ENCODE measurements at places on chromosomes 2 and 18.

DNA sequence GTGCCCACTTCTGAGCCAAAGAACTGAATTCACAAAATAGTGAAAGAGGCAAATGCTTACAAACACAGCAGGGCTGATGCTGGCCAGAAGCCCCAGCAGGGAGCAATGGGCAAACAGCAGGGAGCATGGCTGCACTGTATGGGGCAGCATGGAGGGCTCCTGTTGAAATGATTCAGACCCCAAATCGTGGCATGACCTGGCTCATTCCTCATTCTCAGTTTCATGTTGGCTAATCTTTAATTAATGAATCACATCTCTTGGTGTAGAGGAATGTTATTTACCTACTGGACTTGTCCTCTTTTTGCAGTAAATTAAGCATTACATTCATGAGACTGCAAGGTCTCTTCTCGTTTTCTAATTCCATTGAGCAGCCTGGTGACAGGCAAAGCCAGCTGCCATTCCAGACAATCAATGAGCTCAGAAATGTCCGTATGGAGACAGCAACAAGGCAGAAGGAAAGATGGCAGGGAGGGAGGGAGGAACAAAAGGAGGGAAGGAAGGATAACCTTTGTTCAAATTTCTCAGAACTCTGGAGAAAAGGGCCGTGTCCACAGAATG is 84.9 kb upstream of the ST8SIA3 start:
- no peak for DNase-seq

GRCh38 chr18:62939433-62939832 is 224.1 kb downstream of the PHLPP1 start:
- DNase-seq: no peak

- no peak for DNase-seq
These were observed 6.0 kb upstream of the GPR55 start for GRCh38 chr2:230930928-230931555.

DNA sequence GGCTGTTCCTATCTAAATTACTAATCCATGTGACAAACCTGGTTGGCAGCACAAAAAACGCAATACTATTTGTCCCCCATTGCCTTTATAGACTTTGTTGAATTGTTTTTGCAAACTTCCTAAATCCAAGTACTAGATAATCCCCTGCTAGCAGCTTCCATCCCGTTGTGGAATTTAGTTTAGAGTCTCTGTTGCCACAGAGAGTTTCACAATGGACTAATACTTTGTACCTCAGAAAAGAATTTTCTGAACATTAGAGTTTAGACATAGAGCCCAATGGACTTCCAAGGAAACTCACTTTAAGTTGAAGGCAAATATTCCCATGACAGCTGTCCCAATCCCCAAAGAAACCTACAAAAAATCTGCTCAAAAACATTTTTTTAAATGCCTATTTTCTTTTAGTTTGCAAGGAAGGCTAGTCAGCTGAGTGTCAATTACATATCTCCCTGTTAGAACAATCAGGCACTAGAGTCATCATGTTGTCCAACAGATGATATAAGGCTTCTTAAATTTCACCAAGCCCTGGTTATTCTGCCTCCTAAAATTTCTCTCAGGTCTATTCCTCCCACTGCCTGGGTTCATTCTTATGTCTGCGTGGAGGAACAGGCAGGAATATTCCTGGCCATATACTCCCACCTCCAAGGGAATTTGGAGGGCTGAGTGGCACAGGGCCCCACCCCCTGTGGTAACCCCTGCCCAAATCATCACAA is 27.2 kb downstream of the RNF152 start:
- DNase-seq: peak; percentile 14

DNA sequence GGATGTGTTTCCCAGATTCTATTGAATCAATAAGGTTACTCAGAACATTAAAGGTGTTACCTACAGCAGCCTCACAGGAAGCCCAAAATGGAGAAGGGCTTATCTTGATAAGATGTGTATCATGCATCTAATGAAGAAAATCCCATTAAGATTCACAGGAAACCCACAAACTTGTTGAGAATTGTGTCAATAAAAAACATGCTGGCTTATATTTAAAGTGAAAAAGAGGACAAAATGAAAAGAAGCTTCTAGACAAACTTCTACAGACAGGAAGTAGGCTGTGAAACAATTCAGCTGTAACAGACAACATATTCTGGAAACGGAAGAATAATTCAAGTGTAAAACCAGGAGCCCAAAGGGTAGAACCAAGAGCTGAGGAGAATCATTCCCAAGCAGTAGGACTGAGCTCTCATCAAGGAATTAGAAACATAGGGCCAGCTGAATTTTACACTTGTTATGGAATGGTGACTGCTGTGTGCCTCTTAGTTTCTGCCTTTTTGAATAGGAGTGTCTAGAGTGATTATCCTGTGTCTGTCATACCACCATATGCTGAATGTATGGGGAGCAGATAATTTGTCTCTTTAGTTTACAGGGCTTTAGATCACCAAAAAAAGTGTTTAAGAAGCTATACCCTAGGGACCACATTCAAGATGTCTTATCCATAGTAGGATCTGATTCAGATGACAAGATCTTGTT is 9.6 kb downstream of the IMMT start:
- no peak for DNase-seq

DNA sequence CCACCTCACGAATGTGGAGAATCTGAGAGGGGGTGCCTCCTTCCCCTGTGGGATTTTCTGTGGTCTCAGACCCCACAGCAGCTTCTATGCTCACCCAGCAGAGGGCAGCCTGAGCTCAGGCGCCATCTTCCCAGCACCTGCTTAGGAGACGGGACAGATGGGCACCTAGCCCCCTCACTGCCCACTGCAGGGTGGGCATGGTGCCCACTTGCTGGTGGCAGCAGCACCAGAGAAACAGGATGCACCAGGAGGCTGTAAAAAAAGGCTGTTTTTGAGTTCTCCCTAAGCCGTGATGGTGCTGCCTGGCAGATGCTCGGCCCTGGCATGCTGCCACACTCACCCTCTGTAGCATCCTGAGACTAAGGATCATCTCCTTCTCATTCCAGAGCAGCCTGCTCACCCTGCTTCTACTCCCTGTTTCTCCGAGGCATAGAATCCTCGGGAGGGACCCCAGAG is 19.1 kb upstream of the SLC20A1 start:
- DNase-seq: peak; percentile 75

DNA sequence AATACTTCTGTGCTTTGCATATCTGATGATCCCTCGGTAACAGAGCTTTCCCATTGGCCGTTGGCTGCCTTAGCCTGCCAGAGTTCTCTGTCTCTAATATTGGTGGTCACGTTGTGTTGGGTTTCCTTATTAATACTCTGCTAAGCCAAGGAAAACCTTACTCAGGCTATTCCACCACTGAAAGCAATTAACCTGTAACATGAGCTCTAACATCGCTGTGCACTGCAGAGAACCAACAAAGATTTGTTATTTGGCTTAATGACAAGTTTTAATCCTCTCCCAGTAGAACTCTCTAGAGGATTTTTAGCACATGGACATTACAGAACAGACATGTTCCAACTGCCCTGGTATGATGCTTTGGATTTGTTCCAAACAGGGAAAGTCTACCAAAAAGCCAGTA is 825.9 kb upstream of the POU3F3 start:
- DNase-seq: no peak

- no peak for DNase-seq
These were observed 6.5 kb upstream of the LGALSL start for GRCh38 chr2:64447317-64448040.

- DNase-seq: peak; percentile 75
These were observed 19.7 kb downstream of the ILKAP start for GRCh38 chr2:238183821-238184220.

- DNase-seq: no peak
These were observed 67.1 kb downstream of the RAB31 start for GRCh38 chr18:9775178-9775577.

DNA sequence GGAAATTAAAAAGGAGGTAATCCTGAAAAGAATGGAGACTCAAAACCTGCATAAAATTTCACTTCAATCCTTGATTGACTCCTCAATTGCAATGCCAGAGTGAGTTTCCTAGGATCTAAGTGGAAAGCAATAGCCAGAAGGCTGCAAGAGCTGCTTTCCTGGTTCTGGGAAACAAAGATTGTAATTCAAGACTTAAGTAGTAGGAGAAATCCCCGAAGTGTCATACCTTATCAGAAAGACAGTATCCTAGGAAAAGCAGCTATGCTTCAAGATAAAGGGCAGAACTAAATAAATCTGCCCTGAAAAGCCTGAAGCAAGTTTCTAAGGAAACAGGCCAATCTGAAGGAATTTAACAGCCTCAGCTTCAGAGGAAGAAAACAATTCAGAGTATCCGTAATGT is 390.2 kb downstream of the DSC3 start:
- no peak for DNase-seq

DNA sequence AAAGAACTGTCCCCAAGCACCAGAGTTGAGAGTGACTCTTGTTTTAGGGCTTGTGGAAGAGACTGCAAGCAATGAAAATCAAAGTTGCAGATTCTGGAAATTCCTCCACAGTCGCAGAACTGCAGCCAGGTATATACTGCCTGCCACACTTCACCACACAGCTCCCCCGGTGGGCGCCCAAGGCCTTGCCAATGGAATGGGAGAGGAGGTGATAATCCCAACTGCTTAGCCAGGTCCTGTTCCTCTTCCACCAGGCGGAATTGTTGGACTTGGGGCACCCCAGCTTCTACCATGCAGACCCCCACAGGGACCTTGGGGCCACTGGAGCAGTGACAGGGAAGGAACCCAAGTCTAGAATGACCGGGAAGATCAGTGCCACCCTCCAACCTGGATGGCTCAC is 4.8 kb upstream of the PDIA6 start:
- no peak for DNase-seq

DNA sequence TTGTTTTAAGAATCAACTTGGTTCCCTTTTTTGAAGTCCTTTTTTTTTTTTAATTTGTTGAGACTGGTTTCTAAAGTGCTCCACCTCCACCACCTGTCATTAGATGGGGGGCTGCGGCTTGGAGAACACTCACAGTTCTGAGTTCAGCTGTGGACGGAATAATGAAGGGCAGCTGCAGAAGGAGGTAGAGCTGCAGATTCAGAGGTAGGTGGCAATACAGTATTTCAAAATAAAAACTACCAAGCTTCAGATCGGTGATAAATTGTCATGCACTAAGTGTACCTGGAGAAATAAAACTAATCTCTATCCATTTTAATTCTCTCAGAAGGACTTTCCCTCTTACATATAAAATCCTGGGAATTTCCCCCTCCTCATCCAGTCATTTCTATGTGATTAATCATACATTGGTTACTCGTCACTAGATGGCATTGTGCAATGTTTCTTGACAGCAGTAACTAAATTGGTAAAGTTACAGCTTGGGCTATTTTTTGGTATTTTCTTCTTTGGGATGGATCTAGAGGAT is 81.1 kb upstream of the SLC39A10 start:
- peak; percentile 85 for DNase-seq

DNA sequence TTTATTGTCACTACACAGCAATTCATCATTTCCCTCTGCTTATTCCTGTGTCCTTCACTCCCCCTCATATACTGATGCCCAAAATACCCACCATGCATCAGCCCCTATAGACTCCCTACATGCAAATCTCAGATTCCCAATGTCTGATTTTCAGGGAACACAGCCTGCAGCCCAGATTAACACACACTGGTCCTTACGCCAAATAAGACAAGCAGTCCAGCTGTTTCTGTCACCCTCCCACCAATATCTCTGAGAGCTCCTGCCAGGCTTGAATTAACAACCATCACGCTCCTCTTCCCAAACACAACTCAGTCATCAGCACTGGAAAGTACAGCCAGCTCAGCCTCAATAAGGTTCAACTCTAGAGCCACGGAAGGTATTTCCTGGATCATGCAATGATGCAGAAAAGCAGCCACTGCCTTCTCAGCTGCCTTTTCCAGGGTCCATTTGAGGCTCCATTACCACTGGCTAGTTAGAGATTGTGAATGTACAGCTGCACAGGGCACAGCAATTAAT is 39.0 kb upstream of the SLC35F5 start:
- DNase-seq: no peak

GRCh38 chr2:213306316-213306942 is 22.2 kb downstream of the SPAG16 start:
- DNase-seq: peak; percentile 81

DNA sequence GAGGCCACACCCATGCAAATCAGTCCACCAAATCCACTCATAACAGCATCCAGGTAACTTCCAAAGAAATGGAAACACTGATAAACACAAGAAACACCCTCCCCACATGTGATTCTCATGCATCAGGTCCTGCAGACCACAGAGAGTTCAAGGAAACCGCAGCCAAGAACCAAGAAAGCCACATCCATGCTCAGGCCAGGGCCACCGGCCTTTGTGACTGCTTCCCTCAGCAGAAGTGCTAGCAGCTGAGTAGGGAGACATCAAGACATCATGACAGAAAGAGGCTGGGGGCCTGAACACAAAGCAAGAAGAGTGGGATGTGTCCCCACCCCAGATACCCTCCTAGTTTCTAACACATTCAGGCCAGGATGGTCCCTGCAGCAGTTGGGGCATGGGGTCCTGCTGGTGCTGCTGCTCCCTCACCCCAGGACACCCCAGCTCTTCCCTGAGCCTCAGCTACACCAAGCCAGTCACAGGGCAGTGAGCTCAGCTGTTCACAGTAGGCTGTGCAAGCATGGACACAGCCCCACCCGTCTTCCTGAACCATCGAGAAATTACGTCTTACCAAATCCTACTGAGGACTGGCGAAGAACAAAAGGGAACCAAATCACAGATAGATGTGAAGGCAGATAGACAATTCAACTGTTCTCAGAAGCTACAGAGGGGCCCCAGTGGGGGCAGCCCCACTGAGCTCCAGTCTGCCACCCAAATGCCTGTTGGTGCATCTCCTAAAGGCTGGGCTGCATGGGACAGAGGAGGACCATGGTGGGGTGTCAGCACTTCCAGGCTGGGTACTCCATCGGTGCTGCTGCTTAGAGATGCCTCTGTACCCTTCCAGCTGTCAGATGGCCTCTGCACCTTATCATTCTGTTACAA is 60.9 kb downstream of the HDAC4 start:
- no peak for DNase-seq

DNA sequence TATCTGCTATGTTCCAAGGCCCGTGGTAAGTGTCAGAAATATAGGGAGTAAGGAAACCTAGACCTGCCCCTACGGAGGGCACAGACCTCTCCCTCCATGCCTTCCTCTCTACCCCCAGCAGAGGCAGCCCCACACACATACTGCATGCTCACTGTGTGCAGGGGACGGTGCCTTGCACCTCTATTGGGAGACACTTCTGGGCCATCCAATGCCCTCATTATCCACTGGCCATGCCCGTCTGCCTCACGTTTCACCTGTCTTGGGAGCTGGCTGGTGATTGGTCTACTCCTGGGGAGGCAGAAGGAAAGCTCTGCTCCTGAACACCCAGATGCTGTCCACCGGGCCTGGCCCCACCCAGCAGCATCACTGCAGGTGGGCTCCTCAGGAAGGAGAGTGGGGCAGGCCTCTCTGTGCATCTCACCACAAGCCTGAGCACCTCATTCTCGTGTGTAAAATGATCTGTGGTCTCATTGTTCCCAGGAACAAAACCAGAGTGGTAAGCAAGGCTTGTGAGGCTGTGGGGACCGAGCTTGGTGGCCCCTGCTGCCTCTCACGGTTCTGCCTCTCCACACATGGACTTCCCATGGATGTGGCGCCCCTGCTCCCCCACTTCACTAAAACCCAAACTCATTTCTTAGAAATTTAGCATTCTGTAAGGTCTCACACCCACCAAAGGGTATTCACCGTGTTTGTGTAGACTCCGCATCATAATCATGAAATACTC is 312.5 kb upstream of the HS6ST1 start:
- no peak for DNase-seq

- DNase-seq: no peak
These were observed 9.1 kb upstream of the HOXD4 start for GRCh38 chr2:176142281-176142680.
